Activated CD8-positive, alpha-beta memory T cell treated with anti-CD3 and anti-CD28 coated beads for 48 hours (primary cell): ENCODE measurements at places on chromosomes 6 and 20.

DNA sequence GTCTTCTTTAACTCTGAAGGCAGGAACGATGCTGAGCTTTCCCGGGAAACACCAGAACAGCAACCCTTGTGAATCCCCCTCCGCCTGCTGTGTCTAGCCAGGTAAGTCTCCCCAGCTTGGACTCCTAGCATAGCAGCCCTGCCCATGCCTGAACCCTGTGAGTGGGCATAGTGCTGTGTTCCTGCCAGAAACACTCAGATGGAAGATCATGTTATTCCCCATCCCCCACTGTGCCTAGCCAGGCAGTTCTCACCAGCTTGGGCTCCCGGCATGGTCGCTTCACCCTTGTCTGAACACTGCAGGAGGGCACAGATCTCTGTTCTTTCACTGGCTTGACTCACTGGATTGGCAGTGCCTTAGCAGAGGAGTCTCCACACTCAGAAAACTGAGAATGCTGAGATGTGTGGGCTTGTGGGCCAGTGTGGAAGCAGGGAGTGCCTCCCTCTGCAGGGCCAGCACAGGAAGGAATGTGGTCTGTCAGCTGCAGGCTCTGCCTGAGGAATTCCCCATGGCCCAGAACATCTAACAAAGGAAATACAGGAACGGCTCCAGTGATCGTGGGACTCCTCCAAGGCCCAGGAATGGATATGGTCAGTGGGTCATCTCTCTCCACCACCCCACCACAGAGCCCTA is 440.1 kb upstream of the ADGRB3 start:
- DNase-seq, result no peak

DNA sequence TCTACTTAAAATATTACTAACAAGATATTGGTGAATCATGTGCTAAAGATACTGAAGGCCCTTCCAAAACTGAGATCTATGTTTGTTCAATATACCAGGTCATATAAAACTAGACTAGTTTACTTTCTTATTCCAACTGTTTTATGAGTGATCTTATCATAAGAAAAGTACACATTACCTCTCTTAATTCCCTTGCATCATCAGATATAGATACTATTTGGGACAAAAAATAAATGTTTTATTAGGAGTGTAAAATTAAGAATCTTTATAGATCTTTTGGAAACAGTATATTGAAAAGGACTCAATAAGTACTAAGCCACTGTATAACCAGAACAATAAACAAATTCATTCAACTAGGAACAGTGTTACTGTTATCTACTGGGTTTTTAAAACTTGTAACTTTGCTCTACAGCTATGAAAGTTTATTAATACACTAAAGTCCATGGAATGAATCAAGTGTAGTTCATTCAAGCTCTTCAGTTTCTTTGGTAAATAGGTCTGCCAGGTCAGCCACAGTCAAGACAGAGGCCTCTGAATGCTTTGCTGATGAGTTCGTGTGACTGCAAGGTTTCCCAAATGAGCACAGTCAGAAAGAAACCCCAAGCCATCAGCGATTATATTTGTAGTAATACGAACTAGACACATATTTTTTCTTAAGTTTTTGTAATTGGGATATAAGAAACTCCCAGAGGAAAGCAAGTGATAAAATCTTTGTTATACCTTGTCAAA is 71.8 kb upstream of the FBXO30 start:
- no peak for DNase-seq

- no peak for DNase-seq
Measured at GRCh38 chr20:8678098-8678776, 390.6 kb upstream of the PLCB4 start.

DNA sequence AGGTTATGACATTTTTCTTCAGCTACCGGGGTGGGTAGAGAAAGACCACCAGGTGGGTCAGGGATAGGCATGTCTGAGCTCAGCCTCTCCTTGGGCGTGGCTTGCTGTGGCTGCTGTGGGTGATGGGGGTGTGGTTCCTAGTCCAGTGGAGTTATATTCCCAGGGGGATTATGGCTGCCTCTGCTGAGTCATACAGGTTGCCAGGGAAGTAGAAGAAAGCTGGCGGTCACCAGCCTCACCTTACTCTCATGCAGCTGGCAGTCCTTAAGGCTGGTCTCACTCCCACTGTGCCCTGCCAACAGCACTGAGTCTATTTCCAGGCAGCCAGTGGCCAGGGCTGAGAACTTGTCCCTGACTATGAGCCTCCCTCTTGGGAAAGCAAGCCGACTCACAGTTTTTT is 130.0 kb downstream of the SCP2D1 start:
- DNase-seq, result no peak

GRCh38 chr20:37917461-37917860 is 14.5 kb downstream of the VSTM2L start:
- no peak for DNase-seq
